ENCODE measurements at places on chromosomes 2 and 18. TPM values are rescaled to one million over a fixed set of nuclear protein-coding genes. Genes with fewer than 3 reads are reported as not detected.

Gene PNO1
- 13.5 TPM for total RNA-seq

Gene SLC38A11
- total RNA-seq, result 13.4 TPM

Gene UBE2E3
- 105 TPM for total RNA-seq

DNA sequence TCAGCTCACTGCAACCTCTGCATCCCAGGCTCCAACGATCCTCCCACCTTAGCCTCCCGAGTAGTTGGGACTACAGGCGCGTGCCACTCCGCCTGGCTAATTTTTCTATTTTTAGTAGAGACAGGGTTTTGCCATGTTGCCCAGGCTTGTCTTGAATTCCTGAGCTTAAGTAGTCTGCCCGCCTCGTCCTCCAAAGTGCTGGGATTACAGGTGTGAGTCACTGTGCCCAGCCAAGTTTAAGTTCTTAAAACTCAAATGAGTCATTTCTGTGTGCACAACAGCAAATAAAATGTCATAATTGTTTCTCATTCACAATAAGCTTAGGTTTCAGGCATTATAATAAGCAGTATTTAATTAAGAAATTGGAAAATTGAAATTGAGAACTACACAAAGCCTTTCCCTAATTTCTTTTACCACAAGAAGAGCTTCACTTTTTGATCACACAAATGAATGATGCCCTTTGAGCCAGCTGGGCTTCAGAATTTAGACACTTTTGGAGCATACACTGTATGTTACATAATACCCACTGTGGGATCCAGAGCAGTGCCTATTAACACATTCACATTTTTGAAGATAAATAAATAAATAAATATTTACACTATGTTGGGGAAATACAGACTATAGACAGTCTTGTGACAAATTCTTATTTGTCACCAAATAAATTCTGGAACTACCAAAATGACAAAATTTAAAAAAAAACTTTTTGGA, 8.6 kb upstream of the ME2 start:
- no peaks in the 10 kb centered on the region for H3K4me1 ChIP-seq
- DNase-seq, result no peak
- H3K27ac ChIP-seq, result no peak overlapping the region
- H3K27me3 ChIP-seq, result no peaks in the 10 kb centered on the region

DNA sequence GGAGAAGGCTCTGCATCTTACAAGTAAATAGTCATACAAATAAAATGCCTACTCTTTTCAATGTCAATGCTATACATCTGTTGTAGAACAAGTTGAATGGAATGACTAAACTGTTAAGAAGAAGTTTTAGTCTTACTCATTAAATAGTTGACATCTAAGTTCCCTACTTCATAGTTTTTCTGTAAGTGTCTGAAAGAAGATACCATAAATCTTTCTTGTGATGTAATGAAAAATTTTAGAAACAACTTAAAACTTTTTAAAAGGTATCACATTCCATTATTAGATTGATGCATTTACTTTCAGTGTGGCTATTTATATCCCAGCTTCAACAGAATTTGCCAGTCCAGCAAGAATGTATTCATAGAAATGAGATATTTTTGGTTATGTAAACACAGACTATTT, 185.2 kb upstream of the EPC2 start:
- no peak overlapping the region for H3K27ac ChIP-seq
- no peak overlapping the region for H3K4me3 ChIP-seq
- no peaks in the 10 kb centered on the region for H3K4me1 ChIP-seq
- peaks cover 5% of the 10 kb centered on the region for H3K36me3 ChIP-seq
- H3K27me3 ChIP-seq, result no peaks in the 10 kb centered on the region
